ENCODE measurements at places on chromosomes 3 and 15.

DNA sequence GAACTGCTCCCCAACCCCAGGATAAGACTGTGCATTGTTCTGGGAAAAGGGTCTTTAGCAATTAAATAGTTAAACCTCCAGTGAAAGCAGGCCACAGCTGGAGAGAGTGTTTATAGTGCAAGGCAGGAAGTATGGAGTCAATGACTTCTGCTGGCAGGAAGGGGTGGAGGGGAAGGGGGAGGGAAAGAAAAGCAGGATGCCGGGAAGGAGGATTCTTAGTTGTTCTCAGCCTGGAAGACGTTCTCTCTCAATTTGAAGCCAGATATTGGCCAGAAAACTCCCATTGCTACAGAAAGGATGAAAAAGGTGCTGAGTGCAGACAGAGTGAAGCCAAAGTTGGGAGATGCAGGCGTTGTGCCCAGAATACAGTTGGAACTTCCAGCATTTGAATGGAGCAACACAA lies 35.7 kb upstream of the ACTL6A start:
- no peak for DNase-seq

GRCh38 chr15:63626955-63627354 lies 29.8 kb downstream of the FBXL22 start:
- DNase-seq, result no peak

DNA sequence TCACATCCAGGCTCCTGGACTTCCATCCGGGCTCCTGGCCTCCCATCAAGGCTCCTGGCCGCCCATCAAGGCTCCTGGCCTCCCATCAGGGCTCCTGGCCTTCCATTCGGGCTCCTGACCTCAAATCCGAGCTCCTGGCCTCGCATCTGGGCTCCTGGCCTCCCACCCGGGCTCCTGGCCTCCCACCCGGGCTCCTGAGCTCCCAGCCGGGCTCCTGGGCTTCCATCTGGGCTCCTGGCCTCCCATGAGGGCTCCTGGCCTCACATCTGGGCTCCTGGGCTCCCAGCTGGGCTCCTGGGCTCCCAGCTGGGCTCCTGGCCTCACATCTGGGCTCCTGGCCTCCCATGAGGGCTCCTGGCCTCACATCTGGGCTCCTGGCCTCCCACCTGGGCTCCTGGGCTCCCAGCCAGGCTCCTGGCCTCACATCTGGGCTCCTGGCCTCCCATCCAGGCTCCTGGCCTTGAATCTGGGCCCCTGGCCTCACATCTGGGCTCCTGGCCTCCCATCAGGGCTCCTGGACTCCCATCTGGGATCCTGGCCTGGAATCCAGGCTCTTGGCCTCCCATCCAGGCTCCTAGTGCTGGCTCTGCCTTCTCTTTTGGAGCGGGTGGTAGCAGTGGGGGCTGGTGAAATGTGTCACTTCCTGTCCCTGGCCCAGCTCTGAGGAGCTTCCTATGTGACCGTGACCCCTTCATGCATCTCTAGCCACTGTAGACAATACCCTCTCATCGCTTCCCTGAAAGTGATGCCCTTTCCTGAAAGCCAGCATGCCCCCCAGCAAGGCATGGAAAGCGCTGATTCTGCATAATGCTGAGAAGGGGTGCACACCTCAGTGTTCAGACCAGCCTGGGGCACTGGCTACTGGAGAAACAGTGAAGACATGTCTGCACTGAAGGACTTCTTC lies 62.7 kb upstream of the BLM start:
- no peak for DNase-seq

GRCh38 chr3:140602781-140603180 lies 75.1 kb upstream of the TRIM42 start:
- DNase-seq, result no peak

- no peak for DNase-seq
Observed at GRCh38 chr3:14082108-14082657, 42.5 kb downstream of the CHCHD4 start.

- DNase-seq, result no peak
Observed at GRCh38 chr3:87982421-87982820, 76.4 kb downstream of the CGGBP1 start.
